GM13976 (cell line): ENCODE measurements at places on chromosomes 6 and 20.

GRCh38 chr6:157723376-157723775 is 99.7 kb upstream of the SNX9 start:
- no peak for DNase-seq

- no peak for DNase-seq
These were observed 23.3 kb downstream of the KCNK15 start for GRCh38 chr20:44768854-44769480.

- DNase-seq: no peak
These were observed 125.1 kb upstream of the BTBD3 start for GRCh38 chr20:11792568-11792953.

GRCh38 chr6:3568396-3569082 is 111.7 kb upstream of the SLC22A23 start:
- DNase-seq: no peak
